ENCODE measurements at places on chromosomes 16 and 17.

DNA sequence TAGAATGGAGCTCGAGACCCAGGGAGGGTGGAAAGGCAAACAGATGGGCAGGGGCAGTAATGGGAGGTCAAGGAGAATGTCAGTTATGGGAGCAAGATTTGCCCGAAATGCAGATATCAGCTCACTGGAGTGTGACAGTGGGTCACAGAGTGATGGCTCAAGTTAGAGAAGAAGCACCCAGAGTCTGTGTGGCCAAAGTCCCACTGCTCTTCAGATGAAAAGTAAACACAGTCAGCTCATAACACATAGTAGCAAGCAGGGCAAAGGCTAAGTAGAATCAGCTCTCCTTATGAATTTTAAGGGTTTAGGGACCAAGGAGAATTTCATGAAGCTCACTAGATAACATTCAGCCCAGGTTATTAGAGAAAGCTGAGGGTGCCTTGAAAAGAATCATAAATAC is 264.9 kb upstream of the MON1B start:
- no peak overlapping the region for H3K27ac ChIP-seq
- no peaks in the 10 kb centered on the region for H3K4me1 ChIP-seq
- H3K36me3 ChIP-seq: no peaks in the 10 kb centered on the region
- H3K4me3 ChIP-seq: no peak overlapping the region
- DNase-seq: no peak

DNA sequence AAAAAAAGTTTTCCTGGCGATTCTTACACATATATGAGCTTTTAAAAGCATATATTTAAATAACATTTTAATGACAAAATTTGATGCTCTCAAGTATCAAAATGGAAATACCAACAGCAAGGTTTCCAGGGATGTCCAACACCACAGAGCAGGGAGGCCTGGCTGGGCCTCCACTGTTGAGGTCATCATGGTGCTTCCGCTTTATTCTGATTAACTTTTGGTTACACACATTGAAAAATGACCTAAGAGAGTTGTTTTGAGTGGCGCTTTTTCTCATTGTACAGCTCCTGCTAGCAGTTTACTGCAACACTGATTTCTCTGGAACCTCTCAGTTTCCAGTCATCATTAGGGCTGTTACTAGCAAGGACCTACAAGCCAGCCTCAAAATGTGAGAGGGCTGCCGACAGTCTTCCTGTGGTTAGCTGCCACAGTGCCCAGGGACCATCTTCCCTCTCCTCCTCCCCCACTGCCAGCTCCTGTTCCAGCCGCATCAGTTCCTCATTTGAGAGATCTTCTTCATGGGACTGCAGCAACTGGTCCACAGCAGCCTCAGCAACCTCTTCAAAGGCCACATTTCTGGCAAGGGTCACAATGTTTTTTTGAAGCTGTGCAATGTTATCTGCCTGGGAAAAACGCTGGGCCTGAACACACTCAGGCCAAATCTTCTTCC is 21.3 kb downstream of the DEF8 start:
- no peak for DNase-seq
- no peaks in the 10 kb centered on the region for H3K27me3 ChIP-seq
- no peak overlapping the region for H3K27ac ChIP-seq
- 0 out of 2 replicates have a peak, but pooled peaks cover 1% of the 10 kb centered on the region for H3K4me1 ChIP-seq

DNA sequence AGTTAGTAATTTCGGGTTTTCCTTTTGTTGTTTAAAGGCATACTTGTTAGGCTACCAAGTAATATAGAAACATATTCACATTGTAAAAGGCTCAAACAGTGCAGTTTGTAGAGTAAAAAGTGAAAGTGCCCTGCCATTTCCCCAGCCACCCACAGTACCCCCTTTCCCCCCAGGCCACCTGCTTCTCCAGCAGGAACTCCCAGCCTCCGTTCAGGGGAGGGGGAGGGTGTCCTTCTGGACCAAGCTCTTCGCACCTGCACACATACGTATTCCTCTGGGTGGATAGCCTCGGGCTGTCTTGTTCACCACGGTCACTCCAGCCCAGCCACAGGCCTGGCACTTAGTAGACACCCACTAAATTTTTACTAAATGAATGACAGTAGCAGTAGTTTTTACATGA is 144.5 kb downstream of the CLEC16A start:
- H3K27ac ChIP-seq: no peak overlapping the region
- no peaks in the 10 kb centered on the region for H3K27me3 ChIP-seq
- no peak overlapping the region for H3K4me3 ChIP-seq
- no peaks in the 10 kb centered on the region for H3K36me3 ChIP-seq
- no peaks in the 10 kb centered on the region for H3K4me1 ChIP-seq

DNA sequence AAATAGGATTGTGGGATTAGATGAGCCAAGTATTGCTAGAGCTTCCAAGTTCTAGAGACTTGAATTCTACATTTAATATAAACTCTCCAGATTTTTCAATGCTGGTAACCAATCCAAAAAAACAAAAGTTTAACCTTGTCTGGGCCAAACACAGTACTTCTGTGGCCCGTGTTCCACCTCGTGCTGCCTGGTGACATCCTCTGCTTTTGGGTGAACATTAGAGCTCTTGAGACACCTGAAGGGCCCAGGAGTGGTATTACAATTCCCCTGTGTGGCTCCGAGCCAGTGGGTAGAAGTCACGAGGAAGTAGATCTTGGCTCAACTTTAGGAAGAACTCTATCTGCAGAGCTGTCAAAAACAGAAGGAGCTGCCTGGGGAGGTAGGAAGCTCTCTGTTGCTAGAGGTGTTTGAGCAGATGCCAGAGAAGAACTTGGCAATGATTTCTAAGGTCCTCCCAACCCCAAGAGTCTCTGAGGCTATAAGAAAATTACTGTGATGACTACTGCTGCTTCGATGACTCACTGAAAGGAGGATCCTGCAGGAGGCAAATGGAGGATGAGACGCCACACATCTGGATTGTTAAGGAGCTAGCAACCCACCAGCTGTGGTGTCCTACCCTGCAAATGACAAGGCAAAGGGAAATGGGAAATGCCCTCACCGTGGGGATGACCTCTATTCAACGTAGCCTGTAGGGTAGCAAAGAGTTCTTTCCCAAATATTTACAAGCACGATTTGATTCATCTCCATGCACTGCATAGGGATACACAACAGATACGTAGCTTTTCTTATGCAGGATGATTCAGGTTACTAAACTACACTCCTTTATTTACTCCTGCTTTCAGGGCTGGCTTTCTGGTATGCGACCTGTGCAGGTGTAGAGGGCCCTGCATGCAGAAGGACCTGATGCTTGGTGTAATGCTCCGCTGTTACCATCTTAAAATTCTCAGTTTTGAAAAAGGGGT is 45.8 kb upstream of the GAS7 start:
- H3K4me3 ChIP-seq: no peak overlapping the region
- H3K27me3 ChIP-seq: no peaks in the 10 kb centered on the region
- no peak overlapping the region for H3K27ac ChIP-seq
- DNase-seq: no peak
- H3K36me3 ChIP-seq: no peaks in the 10 kb centered on the region
- no peaks in the 10 kb centered on the region for H3K4me1 ChIP-seq

GRCh38 chr17:41335747-41336146 is 14.9 kb downstream of the KRT33A start:
- H3K27me3 ChIP-seq: no peaks in the 10 kb centered on the region
- H3K36me3 ChIP-seq: no peaks in the 10 kb centered on the region

- H3K27ac ChIP-seq: no peak overlapping the region
- H3K4me1 ChIP-seq: peaks cover 6% of the 10 kb centered on the region
- H3K27me3 ChIP-seq: no peaks in the 10 kb centered on the region
- no peak for DNase-seq
- H3K36me3 ChIP-seq: no peaks in the 10 kb centered on the region
- no peak overlapping the region for H3K4me3 ChIP-seq
Measured at GRCh38 chr17:2721603-2722002, 10.0 kb upstream of the CLUH start.
